Foreskin keratinocyte (primary cell): ENCODE measurements at places on chromosomes 5 and 9.

DNA sequence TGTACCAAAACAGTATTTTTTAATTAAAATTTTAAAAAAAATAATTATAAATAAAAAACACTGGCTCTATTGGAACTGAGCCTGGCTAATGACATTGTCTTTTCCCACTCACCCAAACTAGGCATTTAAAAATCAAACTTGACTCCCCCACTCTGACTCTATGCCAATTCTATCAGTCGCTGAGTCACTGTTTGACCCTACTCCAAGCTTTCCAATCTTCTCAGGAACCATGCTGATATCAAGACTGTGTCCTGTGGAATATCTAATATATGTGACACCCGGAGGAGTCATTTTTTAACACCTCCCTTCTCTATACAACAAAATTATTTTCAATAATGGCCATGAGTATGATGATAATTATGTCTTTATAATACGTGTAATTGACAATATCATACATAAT is 171.6 kb upstream of the RASEF start:
- no peak for DNase-seq

GRCh38 chr9:3858961-3859360 is 333.2 kb upstream of the RFX3 start:
- peak; percentile 16 for DNase-seq

- DNase-seq: peak; percentile 24
Measured at GRCh38 chr5:171155621-171156020, 153.4 kb upstream of the TLX3 start.

- DNase-seq: peak; percentile 43
Measured at GRCh38 chr5:175464074-175464941, 14.1 kb upstream of the SFXN1 start.

- DNase-seq: peak; percentile 72
Measured at GRCh38 chr5:119752921-119753886, 123.8 kb downstream of the FAM170A start.

DNA sequence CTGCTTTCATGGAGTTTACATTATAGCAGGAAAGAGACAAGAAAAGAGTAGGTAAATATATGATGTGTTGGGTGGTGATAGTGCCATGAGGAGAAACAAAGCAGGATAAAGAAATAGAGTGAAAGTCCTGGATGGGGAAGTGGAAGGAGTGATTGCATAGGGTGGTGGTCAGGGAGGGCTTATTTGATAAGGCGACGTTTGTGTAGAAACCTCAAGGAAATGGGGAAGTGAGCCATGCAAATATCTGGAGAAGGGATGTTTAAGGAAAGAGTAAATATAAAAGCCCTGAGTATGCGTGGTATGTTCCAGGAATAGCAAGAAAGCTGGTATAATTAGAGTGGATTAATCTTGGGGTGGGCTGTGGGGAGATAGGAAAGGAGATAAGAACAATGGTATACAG is 134.7 kb upstream of the SV2C start:
- no peak for DNase-seq

DNA sequence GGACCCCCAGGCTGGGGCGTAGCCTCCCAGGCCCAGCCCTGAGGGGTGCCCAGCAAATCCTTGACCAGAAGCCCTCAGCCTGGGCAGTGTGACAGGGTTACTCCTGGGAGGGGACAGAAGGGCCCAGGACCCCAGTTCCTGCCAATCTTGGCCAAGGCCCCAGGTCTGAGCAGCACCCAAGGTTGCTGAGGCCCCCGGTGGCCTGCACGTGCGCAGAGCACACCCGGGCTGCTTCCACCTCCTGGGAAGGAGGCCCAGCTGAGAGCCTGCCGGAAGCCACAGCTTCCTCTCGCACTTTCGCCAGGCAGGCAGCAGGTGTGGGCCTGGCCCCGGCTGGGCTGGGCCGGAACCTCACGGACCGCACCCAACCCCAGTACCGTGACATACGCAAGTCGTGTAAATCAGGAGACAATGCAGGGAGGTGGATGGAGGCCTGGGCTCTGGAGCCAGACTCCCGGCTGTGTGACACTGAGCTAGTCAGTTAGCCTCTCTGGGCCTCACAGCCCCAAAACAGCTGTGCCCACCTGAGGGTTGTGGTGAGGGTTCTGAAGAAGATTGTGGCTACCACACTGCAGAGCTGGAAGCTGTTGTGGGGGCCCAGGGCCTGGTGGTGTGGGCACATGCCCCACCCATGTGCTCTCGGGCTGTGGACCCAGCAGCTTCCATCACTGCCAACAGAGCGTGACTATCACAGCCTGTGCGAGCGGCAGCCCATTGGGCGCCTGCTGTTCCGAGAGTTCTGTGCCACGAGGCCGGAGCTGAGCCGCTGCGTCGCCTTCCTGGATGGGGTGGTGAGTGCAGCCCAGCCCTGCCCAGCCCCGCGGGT is 5.1 kb downstream of the GRK6 start:
- no peak for DNase-seq

DNA sequence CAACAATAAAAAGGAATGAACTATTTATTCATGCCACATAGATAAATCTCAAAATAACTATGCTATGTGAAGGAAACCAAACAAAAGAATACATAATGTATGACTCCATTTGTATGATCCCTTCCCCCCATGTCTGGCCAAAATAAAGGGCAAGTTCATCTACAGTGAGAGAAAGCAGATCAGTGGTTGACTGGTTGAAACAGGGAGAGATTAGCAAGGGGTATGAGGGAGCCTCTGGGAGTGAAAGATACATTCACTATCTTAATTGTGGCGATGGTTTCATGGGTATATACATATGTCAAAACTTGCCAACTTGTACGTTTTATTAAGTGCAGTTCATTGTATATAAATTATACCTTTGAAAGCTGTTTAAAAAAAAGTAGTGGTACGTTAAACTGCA is 4.8 kb downstream of the PSMD5 start:
- no peak for DNase-seq

DNA sequence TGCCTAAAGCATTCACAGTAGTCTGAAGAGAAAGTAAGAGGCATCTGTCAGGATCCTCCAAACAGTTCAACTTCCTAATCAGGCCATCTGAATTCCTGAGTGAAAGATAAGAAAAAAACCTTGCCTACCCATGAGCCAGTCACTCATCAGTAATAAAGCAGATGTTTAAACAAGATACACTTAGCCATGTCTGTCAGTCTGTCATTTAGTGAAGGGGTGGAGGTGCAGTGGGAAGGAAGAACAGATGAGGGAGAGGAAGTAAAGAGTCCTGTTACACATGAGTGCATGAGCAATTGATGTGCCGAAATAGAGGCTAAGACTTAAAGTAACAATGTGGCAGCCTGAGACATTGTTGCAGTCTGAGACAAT is 29.9 kb upstream of the DMRTA1 start:
- peak; percentile 40 for DNase-seq

GRCh38 chr5:61200582-61201155 is 38.4 kb upstream of the SMIM15 start:
- no peak for DNase-seq

GRCh38 chr9:119951090-119951489 is 581.9 kb upstream of the BRINP1 start:
- no peak for DNase-seq
